Central memory CD4-positive, alpha-beta T cell (primary cell): ENCODE measurements at places on chromosomes 7 and 10.

GRCh38 chr7:45647967-45648670, 74.0 kb downstream of the ADCY1 start:
- DNase-seq: no peak

- DNase-seq: no peak
These were observed 120.4 kb downstream of the CDK6 start for GRCh38 chr7:92715963-92716362.

DNA sequence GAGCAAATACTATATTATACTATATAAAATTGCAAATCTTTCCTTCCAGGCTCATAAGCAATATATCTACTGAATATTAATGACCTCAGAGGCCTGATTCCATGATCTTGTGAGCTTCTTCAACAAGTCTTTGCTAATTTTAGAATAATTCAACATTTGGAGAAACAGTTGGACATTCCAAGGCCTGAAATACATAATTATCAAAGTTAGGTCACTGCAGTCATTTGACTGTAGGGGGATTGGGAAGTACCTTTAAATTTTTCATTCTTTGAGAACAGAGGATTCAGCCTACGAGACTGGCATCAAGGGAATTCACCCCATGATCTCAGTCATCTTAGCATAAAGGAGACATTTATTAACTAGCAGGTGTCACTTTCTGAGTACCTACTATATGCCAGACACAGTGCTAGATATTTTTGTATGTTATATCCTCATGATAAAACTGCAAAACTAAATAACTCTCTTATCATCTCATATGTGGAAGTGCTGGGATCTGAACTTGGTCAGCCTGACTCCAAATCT, 85.4 kb downstream of the DOCK4 start:
- DNase-seq: no peak

- no peak for DNase-seq
These were observed 220.4 kb downstream of the DOCK4 start for GRCh38 chr7:111985798-111986197.

DNA sequence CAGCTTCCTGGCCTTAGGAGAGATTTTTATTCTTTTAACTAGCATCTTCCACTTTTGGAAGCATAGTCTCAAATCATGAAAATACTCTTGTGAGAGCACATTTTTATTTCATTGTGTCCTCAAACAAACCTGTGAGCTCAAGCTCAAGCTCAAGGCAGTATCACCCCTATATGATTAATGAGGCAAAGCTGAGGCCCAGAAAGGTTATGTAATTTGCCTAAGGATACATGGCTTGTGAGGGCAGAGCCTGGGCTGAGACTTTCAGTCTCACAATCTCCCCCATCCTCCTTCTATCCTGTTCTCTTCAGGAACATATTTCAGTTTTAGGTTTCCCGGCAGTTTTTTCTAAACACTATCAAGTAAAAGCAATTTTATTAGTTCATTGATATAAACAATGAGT, 359.5 kb downstream of the PTEN start:
- no peak for DNase-seq

DNA sequence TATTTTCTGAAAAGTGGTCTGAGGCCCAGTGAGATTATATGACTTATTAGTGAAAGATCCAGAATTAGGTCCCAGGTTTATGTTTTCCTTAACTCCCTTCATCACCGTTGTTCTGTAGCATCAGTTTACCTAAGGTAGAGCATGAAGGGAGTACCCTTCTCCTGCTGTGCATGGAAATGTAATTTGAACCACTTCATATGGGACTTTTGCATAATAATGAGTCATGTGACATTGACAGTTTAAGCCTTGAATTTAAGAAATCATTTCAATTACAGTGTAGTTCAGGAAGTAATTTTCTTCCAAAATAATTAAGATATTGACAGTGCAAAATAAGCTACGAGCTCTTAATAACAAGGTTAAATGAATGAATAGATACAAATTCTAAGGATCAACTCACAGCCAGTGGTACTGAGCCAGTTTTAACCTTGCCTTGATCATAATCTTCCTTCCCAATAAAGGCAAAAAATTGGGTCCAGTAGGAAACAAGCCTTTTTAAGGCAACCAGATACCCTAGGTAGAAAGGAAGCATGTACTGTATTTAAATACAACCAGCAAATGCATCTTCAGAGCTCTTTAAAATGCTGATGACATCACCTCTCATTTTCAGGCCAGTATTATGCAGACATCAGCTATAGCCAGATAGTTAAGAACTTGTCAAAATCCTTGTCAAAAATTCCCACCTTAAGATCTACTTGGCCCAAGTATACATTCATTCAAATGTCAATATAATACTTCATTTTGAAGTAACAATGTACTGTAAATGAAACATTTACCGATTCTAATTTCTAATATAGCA, 48.8 kb upstream of the DKK1 start:
- DNase-seq: no peak

- no peak for DNase-seq
These were observed 256.4 kb upstream of the PHYHIPL start for GRCh38 chr10:58919927-58920654.

- no peak for DNase-seq
These were observed 61.9 kb upstream of the NKX6-2 start for GRCh38 chr10:132847856-132848255.

DNA sequence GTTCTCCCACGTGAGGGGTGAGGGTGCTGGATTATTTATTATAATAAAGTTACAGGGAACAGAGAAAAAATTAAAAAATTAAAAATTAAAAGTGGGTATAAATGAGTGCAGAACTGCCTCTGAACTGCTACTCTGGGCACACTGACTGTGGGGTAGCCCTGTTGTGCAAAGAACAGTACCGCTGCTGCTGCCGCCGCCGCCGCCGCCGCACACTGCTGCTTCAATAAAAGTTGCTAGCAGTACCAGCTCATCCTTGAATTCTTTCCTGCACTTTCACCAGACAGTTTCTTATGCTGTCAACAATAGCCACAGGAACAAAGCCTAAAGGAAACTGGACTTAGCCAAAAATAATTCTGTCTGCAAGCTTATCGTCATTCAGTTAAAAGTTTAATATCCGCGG, 72.1 kb downstream of the GCC1 start:
- DNase-seq: no peak

DNA sequence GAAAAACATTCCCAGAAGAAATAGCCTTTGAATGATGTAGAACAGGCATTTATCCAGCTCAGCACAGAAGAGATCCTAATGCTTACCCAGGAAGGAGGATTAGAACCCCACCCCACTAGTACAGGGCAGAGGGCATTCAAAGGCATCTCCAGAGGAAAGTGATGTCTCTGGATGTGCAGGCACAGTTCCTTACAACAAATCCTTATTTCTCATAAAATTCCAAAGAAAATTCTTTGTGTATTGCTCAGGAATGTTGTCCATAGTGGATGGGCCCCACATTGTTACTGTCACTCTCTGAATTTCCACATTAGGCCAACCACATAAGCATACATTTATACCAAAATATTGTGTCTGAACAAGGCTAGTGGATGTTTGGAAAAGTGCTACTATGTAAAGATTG, 243.0 kb downstream of the ADRA2A start:
- DNase-seq: no peak

GRCh38 chr7:40199076-40199802, 64.4 kb downstream of the SUGCT start:
- no peak for DNase-seq

DNA sequence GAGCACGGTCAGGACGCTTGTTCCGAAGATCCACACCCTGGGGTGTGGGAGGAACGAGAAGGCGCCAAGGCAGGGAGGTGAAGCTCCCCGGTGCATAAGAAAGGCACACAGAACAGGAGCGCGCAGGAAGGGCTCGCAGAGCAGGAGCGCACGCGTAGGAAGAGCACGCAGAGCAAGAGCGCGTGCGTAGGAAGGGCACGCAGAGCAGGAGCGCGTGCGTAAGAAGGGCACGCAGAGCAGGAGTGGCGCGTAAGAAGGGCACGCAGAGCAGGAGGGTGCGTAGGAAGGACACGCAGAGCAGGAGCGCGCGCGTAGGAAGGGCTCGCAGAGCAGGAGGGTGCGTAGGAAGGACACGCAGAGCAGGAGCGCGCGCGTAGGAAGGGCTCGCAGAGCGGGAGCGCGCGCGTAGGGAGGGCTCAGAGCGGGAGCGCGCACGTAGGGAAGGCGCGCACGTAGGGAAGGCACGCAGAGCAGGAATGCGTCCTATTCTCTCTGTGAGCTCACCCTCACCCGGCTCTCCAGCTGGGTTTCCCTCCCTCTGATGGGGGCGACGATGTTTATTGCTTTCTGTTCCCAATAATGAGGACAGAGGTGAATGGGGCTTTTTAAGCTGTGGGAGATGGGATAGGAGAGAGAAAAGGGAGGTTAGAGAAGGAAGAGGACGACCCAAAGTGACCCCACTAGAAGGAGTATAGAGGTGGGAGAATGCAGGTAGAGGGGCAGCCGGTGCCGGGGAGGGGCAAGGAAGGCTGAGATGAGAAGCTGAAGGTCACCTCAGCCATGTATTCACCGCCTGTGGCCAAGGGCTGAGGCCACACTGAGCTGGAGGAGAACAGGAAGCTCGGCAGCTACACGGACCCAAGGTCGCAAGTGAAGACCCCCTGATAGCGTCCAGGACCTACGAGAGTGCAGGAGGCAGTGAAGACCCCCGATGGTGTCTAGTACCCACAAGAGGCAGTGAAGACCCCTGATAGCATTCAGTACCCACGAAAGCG, 423.2 kb downstream of the PTPRN2 start:
- no peak for DNase-seq

GRCh38 chr7:37052705-37053104, 328.4 kb upstream of the AOAH start:
- no peak for DNase-seq

DNA sequence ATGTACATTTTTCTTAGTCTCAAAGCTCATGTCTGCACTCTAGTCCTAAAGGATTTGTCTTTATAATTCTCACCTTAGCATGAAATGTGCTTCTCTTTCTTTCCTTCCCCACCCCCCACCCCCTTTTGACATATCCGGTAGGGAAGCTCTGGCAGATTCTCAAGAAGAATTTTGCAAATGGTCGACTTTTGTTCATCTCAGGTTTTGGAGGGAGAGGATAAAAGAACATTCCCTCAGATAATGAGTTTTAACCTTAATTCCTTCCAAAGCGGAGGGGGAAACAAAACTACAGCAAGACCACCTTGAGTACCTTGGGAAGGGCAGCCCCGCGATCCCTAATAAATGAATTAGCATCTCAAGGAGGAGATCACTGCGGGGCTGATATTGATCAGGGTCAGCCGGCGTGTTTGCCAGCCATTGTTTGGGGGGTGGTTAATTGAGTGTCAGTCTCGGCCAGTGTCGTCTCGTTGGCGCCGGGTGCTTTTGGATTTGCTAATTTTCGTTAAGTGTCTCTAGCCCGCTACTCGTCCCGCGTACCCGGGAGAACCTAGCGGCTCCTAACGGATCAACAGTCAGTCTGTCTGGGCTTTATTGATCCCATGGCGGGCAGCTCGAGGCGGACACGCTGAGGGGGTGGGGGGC, 874 bp upstream of the BAMBI start:
- DNase-seq: peak; percentile 7

- DNase-seq: no peak
These were observed 122.5 kb upstream of the ANKRD1 start for GRCh38 chr10:91043173-91043910.

DNA sequence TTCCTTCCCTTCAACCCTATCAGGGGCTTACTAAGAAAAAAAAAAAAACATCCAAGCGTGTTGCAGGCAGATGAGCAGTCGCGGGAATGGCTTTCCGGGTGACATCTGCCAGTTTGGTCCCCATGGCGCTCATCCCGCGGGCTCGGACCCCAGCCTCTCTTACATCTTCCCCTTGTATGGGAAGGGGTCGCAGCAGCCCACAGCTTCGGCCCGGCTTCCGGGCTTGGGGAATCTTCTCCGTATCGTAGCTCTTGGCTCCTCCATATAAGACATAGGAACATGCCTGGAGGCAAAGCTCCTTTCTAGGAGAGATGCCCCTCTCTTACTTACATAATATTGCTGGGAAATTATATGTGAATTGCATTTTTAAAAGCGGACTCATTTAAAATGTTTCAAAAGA, 99.5 kb downstream of the CUX1 start:
- DNase-seq: no peak

GRCh38 chr7:91045606-91046005, 218.6 kb upstream of the FZD1 start:
- DNase-seq: no peak

DNA sequence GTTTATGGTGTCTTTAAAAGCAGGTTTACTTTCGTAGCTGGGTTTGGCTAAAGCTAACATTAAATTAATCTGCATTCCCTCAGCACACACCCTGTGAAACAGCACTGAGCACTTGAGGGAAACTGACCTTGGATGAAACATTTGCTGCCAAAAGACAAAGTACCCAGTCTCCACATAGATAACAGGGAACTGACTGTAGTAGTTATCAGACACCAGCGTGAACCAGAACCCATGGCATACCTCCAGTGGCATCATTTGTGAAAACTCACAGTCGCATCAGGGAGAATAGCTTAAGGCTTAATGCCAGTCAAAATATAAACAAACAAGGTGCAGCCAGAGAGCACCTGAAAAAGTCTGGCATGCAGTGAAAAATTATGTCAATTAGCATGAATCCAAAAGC, 357.8 kb upstream of the C7orf33 start:
- DNase-seq: no peak

GRCh38 chr7:93715234-93715633, 140.7 kb upstream of the CALCR start:
- no peak for DNase-seq

DNA sequence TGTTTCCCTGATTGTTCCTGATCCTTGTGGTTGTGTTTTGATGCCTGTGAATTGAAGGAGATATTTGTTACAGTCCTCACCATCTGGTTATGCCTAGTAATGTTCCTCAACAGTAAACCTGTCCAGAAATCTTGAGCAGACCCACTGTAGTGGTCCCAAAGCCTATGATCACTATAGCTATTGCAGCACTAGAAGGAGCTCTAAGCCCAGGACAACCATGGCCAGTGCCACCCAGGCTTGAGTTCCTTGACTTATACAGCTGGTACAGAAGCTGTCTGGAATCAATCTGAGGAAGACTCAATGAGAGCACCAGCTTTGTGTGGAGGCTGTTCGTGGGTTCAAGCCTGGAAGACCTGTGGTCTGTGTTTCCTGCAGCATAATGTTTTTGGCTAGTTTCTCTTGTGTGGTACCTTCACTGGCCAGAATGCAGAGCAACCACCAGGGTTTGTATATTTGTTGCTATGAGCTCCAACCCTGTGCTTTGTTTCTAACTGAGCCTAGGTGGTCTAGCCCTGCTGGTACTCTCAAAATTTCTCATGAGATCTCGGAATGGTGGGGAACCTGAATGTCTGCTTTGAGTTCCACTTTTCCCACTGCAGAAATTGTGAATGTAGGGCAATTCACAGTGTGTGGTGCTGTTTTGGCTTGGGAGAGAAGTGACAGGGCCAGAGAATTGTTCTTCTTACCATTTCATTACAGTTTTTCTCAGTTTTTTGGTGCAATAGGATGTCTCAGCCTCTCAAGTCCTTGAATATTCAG, 355.2 kb downstream of the SUGCT start:
- no peak for DNase-seq
